ENCODE measurements at places on chromosomes 11 and 22. TPM values are rescaled to one million over a fixed set of nuclear protein-coding genes. Genes with fewer than 3 reads are reported as not detected.
A peak's percentile ranks its signal among the peaks of the same experiment; 100 is the strongest.

APOL6 gene
- 40.7 TPM for total RNA-seq

GRCh38 chr11:57180081-57180561, 1.6 kb upstream of the LRRC55 start:
- DNase-seq, result peak; percentile 51

DNA sequence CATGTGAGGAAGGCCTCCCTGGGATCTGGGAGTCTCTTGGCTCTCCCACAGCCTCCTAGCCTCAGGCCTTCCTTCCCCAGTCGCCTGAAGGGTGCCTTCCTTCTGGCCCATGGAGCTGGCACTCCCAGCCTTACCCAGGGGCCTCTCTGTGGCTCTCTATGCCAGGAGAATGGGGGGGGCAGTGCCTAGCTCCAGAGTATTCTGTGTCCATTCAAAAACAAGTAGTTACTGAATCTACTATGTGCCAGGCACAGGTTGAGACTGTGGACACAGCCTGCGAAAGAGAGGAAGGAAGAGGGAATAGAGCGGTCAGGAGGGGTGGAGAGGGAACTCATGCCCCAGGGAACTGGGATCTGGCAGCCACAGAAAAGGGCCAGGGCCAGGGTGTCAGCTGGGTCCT, 2.7 kb upstream of the PLA2G3 start:
- no peak for DNase-seq

CDC42EP1 gene
- total RNA-seq, result 28.6 TPM

CFL1 gene
- 704 TPM for total RNA-seq

DNA sequence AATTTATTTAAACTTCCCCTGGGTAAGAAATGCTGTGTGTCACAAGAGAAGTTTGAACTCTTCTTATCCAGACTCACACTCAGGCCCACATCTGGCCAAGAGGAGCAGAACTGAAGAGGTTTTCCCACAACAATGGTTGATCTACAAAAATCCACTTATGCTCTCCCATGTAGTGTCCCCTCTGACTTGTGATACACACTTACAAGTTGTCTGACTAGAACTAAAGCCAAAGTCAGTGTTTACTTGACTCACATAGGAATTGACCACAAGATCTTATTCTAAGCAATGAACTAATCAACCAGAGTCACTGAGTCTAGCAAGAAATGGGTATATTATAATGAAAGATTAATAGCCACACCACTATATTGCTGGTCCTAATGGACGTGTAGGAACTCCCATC, 133.0 kb downstream of the ATG16L2 start:
- DNase-seq, result peak; percentile 14

LRRC74B gene
- under 0.01 TPM for total RNA-seq

- DNase-seq, result peak; percentile 89
Observed at GRCh38 chr11:68049509-68050370, 10.9 kb downstream of the TCIRG1 start.

DNA sequence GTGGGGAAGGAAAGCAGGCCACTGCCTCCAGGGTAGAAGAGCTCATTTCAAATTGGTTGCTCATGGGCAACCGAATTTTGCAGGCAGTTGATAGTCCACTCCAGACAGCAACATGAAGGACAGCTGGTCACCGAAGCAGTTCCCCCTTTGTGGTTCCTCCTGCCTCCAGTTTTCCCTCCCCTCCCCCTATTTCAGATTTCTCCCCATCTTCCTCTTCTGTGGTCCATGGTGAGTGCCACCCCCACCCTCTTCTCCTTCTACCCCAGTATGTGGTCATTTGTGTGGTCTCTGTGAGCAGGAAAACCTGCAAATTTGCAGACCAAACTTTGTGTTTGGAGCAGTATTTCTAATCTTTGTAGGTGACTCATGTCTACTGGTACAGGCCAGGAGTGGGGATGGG, 38.2 kb upstream of the PAK1 start:
- no peak for DNase-seq

- DNase-seq, result no peak
Observed at GRCh38 chr11:125446279-125446678, 49.8 kb downstream of the FEZ1 start.

FAM83F gene
- total RNA-seq, result not detected

GRCh38 chr11:115215694-115216617, 288.3 kb downstream of the CADM1 start:
- no peak for DNase-seq

GRCh38 chr11:116833816-116834534, 3.4 kb downstream of the APOA1 start:
- DNase-seq, result no peak

PCF11 gene
- 38.4 TPM for total RNA-seq

GRCh38 chr11:12090761-12091258, 19.6 kb upstream of the MICAL2 start:
- DNase-seq, result no peak

DNA sequence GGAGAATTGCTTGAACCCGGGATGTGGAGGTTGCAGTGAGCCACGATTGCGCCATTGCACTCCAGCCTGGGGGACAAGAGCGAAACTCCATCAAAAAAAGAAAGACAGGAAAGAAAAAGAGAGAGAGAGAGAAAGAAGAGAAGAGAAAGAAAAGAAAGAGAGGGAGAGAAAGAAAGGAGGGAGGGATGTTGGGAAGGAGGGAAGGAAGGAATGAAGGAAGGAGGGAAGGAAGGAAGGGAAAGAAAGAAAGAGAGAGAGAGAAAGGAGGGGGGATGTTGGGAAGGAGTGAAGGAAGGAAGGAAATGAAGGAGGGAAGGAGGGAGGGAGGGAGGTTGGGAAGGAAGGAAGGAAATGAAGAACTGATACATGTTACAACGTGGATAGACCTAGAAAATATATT, 12.3 kb upstream of the SPINDOC start:
- DNase-seq, result no peak

DNA sequence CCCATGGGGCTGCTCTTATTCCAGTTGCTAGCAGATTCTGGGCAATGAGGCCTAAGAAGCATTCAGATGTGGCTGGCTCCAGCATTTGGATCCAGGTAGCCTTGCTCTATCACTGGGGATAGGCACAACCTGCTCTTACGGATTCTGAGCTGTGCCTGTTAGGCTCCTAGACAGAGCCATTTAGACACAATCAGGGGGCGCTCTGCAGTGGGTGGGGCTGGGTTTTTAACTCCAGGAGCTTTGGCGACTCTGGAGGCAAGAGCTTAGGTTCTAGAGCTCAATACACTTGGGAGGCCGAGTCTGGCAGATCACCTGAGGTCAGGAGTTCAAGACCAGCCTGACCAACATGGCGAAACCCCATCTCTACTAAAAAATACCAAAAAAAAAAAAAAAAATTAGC, 32.0 kb downstream of the KCNC1 start:
- no peak for DNase-seq

BCO2 gene
- 2.4 TPM for total RNA-seq

CTSW gene
- not detected for total RNA-seq

DNA sequence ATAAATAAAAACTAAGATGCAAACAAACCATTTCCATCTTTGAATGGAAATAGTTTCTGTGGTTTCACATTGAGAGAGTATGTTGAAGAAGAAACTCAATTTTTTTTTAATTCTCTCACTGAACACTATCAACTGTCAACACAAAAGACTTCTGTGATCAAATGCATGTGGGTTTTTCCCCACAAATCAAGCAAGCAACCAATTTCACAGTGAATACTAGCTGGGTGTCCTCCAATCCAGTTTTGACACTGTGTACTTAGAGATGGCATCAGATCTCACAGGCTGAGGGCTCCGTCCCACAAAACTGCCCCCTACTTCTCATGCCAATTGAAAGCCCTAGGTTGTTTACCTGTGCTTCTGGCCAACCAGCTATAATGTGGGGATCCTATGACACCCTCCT, 34.5 kb downstream of the CTSC start:
- no peak for DNase-seq
